Thyroid gland (tissue), 4 donors: ENCODE measurements at places on chromosomes 2 and 18.

GRCh38 chr2:207290833-207291624 lies 125.3 kb upstream of the KLF7 start:
- no peaks in the 10 kb centered on the region for H3K4me1 ChIP-seq
- no peak overlapping the region for H3K4me3 ChIP-seq
- no peak for DNase-seq
- H3K36me3 ChIP-seq = no peaks in the 10 kb centered on the region

GRCh38 chr2:45119855-45120254 lies 110.6 kb upstream of the SIX2 start:
- no peaks in the 10 kb centered on the region for H3K36me3 ChIP-seq
- no peaks in the 10 kb centered on the region for H3K27me3 ChIP-seq
- peaks cover 25% of the 10 kb centered on the region for H3K4me1 ChIP-seq
- DNase-seq = no peak
- H3K4me3 ChIP-seq = no peak overlapping the region
- no peak overlapping the region for H3K27ac ChIP-seq

DNA sequence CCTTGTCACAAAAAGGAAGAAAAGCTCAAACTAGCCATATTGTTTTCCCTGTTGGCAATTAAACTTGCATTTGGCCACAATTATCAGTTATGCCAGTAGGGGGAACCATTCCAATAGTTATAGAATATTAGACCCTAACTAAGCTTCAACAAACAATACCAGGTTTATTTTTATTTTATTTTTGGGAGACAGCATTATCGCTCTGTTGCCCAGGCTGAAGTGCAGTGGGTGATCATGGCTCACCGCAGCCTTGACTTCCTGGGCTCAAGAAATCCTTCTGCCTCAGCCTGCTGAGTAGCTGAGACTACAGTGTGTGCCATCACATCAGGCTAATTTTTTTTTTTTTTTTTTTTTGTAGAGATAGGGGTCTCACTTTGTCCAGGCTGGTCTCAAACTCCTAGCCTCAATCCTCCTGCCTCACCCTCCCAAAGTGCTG lies 102.1 kb downstream of the ATAD2B start:
- DNase-seq = no peak
- no peaks in the 10 kb centered on the region for H3K27me3 ChIP-seq
- no peak overlapping the region for H3K4me3 ChIP-seq
- H3K27ac ChIP-seq = no peak overlapping the region

GRCh38 chr2:224077773-224078507 lies 38.9 kb upstream of the SERPINE2 start:
- no peak overlapping the region for H3K27ac ChIP-seq
- peaks cover 6% of the 10 kb centered on the region for H3K4me1 ChIP-seq
- no peak overlapping the region for H3K4me3 ChIP-seq
- no peaks in the 10 kb centered on the region for H3K27me3 ChIP-seq
- no peak for DNase-seq

DNA sequence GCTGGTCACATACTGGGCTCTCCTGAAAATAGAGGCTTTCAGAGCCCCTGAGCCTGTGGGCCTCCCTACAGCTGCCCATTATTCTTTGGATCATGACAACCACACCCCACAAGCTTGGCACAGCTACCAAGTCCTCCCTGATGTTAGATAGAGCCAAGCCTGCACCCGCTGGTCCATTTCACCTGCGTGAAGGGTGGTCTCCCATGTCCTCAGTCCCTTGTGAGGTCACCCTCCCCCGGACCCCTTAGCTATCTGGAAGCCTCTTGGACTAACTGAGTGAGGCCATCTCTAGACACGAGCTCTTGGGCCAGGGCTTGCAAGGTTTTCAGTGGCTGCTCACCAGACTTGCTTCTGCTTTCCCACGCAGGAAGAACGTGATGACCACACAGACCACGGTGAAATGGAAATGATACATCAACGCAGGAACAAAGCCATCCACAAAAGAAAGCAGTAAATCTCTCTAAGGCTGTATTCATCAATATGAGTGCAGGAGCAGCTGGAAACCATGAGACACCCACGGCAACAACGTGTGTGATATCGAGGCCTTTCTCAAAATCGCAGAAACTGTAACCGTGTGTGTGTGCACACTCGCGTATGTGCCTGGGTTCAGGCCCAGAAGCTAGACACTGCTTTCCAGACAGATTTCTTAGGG lies 10.1 kb upstream of the MAL start:
- peaks cover 17% of the 10 kb centered on the region for H3K4me1 ChIP-seq
- no peak for DNase-seq
- no peaks in the 10 kb centered on the region for H3K27me3 ChIP-seq
- no peaks in the 10 kb centered on the region for H3K36me3 ChIP-seq

- H3K36me3 ChIP-seq = no peaks in the 10 kb centered on the region
- H3K4me1 ChIP-seq = peaks cover 38% of the 10 kb centered on the region
- no peaks in the 10 kb centered on the region for H3K27me3 ChIP-seq
- peak overlapping the region; percentile 67 for H3K27ac ChIP-seq
- peak; percentile 61 for DNase-seq
These were observed 16.0 kb downstream of the SLC4A5 start for GRCh38 chr2:74327199-74327598.

- H3K4me3 ChIP-seq = no peak overlapping the region
- H3K4me1 ChIP-seq = no peaks in the 10 kb centered on the region
- DNase-seq = no peak
- no peaks in the 10 kb centered on the region for H3K27me3 ChIP-seq
- H3K27ac ChIP-seq = no peak overlapping the region
- H3K36me3 ChIP-seq = no peaks in the 10 kb centered on the region
These were observed 35.1 kb upstream of the VPS54 start for GRCh38 chr2:64054161-64054915.

GRCh38 chr18:903701-904100 lies 970 bp upstream of the ADCYAP1 start:
- peaks cover 30% of the 10 kb centered on the region for H3K4me1 ChIP-seq
- DNase-seq = peak; percentile 47
- H3K27me3 ChIP-seq = peaks cover 42% of the 10 kb centered on the region
- H3K36me3 ChIP-seq = no peaks in the 10 kb centered on the region
- H3K27ac ChIP-seq = no peak overlapping the region
